ENCODE measurements at places on chromosomes 2 and 18.

GRCh38 chr2:194062401-194062800, 1594.6 kb upstream of the SLC39A10 start:
- H3K27me3 ChIP-seq = no peaks in the 10 kb centered on the region
- no peak for DNase-seq
- H3K4me1 ChIP-seq = peaks cover 6% of the 10 kb centered on the region
- no peak overlapping the region for H3K27ac ChIP-seq
- no peaks in the 10 kb centered on the region for H3K36me3 ChIP-seq

DNA sequence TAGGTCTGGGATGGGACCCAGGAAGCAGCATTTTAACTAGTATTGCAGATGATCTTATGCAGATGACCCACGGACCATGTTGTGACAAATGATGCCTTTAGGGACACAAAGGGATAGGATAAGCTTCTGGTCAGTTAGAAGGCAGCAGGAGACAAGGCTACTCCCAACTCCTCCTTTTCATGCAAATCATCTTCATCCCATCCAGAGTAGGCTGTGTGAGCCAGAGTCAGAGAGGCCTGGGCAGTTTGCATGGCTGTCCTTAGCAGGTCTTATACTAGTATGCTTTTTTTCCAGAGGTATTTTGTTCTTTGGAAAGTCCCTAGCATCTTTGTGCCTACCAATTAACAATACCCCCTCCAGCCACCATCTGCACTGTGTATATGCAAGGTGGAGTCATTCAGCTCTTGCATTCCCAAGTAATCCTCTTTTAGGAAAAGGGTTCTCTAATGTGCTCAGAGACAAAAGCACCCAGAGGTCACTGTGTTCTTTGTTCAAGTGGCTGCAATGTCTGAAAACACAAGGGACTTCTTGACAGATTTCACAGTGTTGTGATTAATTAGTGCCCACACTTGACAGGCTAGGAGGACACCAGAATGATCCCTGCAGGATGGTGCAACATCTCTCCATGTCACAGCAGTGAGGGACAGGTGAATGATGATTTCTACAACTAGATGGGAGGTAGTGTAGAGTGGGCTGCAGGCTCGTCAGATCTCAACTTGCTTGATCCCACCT, 225.8 kb downstream of the NCKAP5 start:
- H3K27me3 ChIP-seq = no peaks in the 10 kb centered on the region
- H3K36me3 ChIP-seq = no peaks in the 10 kb centered on the region

GRCh38 chr2:115942800-115943199, 1500.4 kb downstream of the DPP10 start:
- H3K27ac ChIP-seq = no peak overlapping the region
- no peak for DNase-seq
- H3K27me3 ChIP-seq = no peaks in the 10 kb centered on the region
- no peaks in the 10 kb centered on the region for H3K4me1 ChIP-seq
- H3K4me3 ChIP-seq = no peak overlapping the region

- H3K4me3 ChIP-seq = no peak overlapping the region
- no peaks in the 10 kb centered on the region for H3K4me1 ChIP-seq
- no peak overlapping the region for H3K27ac ChIP-seq
- no peak for DNase-seq
- no peaks in the 10 kb centered on the region for H3K27me3 ChIP-seq
These were observed 20.3 kb upstream of the KIDINS220 start for GRCh38 chr2:8857709-8858108.

GRCh38 chr2:23618265-23618664, 233.3 kb downstream of the KLHL29 start:
- DNase-seq = no peak
- H3K36me3 ChIP-seq = no peaks in the 10 kb centered on the region
- no peaks in the 10 kb centered on the region for H3K27me3 ChIP-seq

- H3K36me3 ChIP-seq = no peaks in the 10 kb centered on the region
- no peaks in the 10 kb centered on the region for H3K4me1 ChIP-seq
- H3K27me3 ChIP-seq = no peaks in the 10 kb centered on the region
- DNase-seq = no peak
- H3K4me3 ChIP-seq = no peak overlapping the region
These were observed 108.9 kb downstream of the TPO start for GRCh38 chr2:1521878-1522830.

- no peak for DNase-seq
- no peak overlapping the region for H3K4me3 ChIP-seq
- no peaks in the 10 kb centered on the region for H3K4me1 ChIP-seq
- H3K36me3 ChIP-seq = no peaks in the 10 kb centered on the region
- H3K27me3 ChIP-seq = no peaks in the 10 kb centered on the region
These were observed 900.7 kb upstream of the SOX11 start for GRCh38 chr2:4791488-4791887.

- no peak overlapping the region for H3K27ac ChIP-seq
- no peaks in the 10 kb centered on the region for H3K36me3 ChIP-seq
- H3K4me3 ChIP-seq = no peak overlapping the region
- no peaks in the 10 kb centered on the region for H3K27me3 ChIP-seq
These were observed 3.5 kb upstream of the LANCL1 start for GRCh38 chr2:210480079-210480478.

DNA sequence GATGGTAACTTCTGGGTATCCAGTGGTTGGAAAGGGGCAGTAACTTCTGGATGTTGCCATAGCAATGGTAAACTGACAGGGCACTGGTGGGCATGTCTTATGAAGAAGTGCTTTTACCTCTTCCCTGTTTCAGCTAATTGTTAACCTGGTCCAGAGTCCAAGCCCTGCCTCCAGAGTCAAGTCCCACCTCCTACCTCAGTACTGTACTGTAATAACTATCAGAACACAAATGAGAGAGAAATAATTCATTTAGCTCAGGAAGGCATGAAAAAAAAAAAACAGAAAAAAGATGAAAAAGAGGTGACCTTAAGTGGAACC, 237.0 kb downstream of the ZNF804A start:
- no peaks in the 10 kb centered on the region for H3K27me3 ChIP-seq
- H3K36me3 ChIP-seq = no peaks in the 10 kb centered on the region
- H3K27ac ChIP-seq = no peak overlapping the region
- no peak for DNase-seq
- H3K4me1 ChIP-seq = no peaks in the 10 kb centered on the region
- H3K4me3 ChIP-seq = no peak overlapping the region

- H3K4me3 ChIP-seq = no peak overlapping the region
- H3K27ac ChIP-seq = no peak overlapping the region
- no peaks in the 10 kb centered on the region for H3K27me3 ChIP-seq
- H3K4me1 ChIP-seq = no peaks in the 10 kb centered on the region
- H3K36me3 ChIP-seq = no peaks in the 10 kb centered on the region
- DNase-seq = no peak
These were observed 15.7 kb upstream of the C2orf69 start for GRCh38 chr2:199895406-199895805.
